ENCODE measurements at places on chromosomes 2 and 18.

DNA sequence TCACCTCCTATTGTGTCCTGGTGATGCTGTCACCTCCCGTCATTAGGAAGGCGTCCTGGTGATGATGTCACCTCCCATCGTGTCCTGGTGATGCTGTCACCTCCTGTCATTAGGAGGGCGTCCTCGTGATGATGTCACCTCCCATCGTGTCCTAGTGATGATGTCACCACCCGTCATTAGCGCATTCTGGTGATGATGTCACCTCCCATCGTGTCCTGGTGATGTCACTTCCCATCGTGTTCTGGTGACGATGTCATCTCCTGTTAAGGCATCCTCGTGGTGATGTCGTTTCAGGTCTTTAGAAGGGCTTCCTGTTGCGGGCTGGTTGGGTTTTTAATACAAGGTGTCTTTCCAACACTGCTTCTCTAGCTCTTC is 40.7 kb downstream of the CTDP1 start:
- DNase-seq = no peak

DNA sequence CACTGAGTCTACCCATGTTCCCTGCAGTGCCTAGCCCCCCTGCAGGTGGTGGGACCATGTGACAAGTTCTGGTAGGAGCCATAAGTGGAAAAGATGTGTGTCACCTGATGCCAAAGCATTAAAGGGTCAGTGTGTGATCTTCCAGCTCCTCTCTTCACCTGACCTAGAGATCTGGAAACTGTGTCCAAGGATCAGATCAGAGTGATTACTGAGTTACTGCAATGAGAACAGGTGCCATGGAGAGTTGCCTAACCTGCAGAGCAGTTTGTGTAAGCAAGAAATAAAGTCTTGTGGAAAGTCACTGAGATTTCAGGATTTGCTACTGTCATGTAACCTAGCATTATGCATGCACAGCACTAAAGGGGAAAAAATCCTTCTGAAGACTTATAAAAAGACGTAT is 90.6 kb downstream of the ACVR1C start:
- no peak for DNase-seq

- peak; percentile 53 for DNase-seq
Observed at GRCh38 chr18:961644-962355, 57.1 kb downstream of the ADCYAP1 start.

GRCh38 chr2:214139630-214140284 is 271.1 kb upstream of the VWC2L start:
- DNase-seq = no peak

DNA sequence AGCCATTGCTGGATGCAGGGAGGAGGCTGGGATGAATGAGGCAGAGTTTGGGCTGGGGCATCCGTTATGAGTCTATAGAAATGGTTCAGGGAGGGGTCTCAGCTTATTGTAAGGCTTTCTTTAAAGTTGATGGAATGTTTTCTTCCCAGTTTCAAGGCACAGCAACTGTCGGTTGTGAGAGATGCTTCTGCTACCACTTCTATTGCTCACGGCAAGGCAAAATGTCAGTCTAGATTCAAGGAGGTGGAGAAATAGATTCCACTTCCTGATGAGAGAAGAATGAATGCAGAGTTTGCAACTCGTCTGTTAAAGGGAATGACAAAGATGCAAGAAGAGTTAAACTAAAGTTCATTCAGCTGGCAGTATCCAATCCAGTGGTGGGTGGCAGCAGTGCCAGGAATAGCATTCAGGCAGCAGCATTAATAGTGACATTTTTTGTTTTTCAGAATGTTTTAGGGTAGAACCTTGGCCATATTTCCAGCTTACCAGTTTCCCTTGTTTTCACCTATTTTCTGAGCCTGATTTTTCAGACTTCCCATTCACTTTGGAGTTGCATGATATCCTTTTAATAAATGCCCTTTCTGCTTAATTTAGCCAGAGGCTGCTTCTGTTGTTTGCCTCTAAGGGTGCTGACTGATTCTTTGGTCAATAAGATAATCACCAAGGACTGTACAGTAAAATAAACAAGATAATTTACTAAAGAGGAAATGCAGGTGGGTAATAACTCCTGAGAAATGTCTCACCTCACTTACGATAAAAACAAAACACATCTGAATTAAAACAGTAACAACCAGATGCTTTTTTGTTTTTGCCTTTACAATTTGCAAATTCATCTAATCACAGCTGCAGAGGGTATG is 138.4 kb downstream of the RPIA start:
- DNase-seq = no peak

GRCh38 chr2:46363535-46364170 is 66.4 kb downstream of the EPAS1 start:
- no peak for DNase-seq

DNA sequence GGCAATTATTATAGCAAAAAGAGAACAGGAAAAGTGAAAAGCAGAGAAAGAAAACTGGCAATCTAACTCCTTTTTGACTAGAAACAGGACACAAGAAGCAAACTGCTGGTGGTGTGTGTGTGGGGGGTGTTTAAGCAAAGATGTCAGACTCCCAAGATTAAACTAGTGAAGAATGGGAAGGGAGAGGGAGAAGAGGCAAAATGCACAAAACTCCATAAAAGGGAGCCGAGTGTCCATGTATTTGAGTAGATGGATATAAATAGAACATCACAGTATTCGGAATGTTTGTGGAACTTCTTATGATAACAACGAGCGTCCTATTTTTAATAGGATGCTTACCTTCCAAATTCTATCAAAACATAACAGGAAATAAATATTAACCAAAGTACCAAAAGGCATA is 179.8 kb upstream of the TRIB2 start:
- DNase-seq = no peak

DNA sequence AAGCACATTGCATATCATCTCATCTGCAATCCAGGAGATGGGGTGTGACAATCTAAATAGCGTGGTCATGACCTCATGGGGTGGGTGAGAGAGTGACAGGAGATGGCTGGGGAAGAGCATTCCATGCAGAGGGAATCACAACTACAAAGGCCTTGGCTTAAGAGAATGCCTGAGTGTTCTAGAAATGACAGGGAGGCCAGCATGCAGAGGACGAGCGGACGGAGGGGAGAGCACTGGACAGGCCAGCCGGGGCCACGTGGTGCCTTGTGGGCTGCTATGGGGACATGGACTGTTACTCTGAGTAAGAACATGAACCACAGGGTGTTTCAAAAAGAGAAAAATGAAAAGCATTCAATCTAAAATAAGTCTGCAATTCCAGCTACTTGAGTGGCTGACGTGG is 117.9 kb upstream of the ODC1 start:
- no peak for DNase-seq

- no peak for DNase-seq
Observed at GRCh38 chr2:238132463-238133450, 5.7 kb upstream of the KLHL30 start.

GRCh38 chr2:173775440-173775839 is 189.7 kb downstream of the SP3 start:
- no peak for DNase-seq

DNA sequence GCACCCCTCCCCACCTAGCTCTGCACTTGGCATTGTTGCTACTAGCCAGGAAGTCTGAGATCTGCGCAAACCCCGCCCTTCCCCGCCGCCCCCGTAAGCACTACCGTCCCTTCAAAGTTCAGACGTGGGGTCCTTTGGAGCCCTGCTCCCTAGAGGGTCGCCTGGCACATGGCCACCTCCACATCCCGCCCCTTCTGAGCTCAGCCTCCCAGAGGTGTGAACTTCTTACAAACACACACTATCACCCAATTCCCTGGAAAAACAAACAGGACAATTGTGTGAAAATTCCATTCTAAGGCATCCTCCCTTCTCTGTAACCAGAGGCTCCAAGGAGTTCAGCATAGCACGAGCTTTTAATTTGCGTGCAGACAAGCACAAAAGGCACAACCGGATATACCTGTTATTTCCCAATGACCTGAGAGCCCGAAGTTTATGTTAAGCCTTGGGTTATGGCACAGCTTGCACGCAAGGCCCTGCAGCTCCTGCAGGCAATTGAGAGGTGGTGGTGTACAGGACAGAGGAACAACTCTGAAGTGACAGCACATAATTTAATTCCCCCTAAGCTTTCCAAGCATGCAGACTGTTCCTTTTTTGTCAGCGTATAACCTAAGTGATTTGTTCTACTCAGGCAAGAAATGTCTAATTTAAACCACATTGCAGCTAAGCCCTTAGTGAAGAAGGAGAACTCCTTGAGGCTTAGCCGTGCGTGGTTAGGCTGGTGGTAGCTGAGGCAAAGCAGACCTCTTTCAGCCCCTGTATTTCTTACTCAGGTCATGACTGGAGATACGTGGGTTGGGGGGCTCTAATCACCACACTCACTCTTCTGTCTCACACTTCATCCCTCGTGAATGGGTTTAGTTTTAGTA is 20.3 kb upstream of the CYP1B1 start:
- peak; percentile 98 for DNase-seq

GRCh38 chr2:182499706-182500470 is 73.1 kb upstream of the PDE1A start:
- no peak for DNase-seq
